ELR (cell line): ENCODE measurements at places on chromosomes 13 and 19.

DNA sequence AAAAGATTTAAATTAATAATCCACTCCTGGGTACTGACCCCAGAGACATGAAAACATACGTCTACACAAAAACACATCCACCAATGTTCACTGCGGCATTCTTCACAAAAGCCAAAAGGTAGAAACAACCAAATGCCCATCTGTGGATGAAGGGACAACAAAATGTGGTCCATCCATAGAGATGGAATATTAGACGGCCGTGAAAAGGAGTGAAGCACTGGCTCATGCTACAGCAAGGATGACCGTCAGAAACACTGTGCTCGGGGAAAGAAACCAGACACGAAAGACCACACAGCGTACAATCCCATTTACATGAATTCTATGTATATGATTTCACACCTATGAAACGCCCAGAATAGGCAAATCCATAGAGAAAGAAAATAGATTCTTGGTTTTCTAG, 6.1 kb downstream of the RDH13 start:
- DNase-seq = no peak

- DNase-seq = peak; percentile 62
Observed at GRCh38 chr13:73880365-73880764, 253.8 kb downstream of the KLF12 start.

DNA sequence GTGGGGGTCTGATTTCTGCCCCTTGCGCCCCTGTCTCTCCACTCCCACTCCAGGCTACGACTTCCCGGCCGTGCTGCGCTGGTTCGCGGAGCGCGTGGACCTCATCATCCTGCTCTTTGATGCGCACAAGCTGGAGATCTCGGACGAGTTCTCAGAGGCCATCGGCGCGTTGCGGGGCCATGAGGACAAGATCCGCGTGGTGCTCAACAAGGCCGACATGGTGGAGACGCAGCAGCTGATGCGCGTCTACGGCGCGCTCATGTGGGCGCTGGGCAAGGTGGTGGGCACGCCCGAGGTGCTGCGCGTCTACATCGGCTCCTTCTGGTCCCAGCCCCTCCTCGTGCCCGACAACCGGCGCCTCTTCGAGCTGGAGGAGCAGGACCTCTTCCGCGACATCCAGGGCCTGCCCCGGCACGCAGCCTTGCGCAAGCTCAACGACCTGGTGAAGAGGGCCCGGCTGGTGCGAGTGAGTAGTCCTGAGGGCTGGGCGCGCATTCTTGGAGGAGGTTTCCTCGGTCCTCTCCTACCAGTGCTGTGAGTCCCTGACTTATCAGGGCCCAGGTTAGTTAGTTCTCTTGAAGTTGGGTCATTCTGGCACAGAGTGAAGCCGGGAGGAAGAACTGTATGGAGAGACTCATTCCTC, 12.7 kb downstream of the EHD2 start:
- DNase-seq = no peak

DNA sequence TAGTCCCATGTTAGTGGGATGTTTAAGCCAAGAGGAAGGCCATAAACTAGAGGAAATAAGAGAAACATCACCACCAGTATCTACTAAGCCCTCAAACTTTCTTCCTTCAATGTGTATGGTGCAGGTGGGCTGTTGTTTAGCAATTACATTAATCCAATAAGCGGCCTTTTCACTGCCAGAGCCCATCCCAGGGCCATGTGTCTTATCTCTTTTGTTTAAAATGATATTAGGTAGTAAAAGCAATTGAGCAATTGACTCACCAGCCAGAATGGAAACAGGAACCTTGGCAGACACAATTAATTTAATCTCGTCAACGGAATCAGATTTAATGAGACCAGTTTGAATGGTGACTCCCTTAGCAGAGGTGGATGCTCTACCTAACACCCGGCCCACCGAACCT, 1503.5 kb downstream of the UQCRFS1 start:
- DNase-seq = no peak

DNA sequence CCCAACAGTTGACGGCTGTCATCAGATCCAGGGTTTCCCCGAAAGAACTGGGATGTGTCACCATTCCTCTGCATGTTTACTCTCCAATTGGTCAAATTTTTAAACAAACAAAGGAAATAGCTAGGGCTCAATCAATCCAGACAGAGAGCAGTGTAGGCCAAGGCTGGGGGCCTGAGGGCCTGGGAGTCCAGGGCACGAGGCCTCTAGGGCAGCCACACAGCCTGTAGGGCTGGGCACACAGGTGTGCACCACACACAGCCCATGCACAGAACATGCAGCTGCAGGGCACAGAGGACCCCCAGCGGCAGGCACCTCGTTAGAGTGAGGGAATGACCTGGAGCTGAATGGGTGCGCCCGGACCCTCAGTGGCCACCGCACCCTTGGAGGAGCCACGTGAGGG, 9.5 kb downstream of the MIER2 start:
- DNase-seq = no peak

- DNase-seq = no peak
Observed at GRCh38 chr13:80157261-80157932, 183.5 kb downstream of the SPRY2 start.

DNA sequence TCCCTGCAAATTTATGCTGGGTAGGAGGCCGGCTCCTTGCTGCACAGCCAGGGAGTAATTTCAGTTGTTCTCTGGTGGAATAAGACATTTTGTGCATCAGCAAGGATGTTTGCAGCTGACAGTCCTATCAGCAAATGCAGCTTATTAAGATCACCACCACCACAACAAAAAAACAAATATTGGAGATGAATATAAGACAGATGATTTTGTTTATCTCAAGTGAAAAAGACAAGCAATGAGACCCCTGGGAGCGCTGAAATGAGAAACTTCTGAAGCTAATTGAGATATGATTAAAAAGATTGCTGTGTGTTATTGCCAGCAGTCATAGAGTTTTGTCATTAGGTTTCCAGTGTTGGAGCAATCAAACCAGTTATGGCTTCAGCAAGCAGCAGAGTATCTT, 505.6 kb downstream of the GPC6 start:
- DNase-seq = no peak

DNA sequence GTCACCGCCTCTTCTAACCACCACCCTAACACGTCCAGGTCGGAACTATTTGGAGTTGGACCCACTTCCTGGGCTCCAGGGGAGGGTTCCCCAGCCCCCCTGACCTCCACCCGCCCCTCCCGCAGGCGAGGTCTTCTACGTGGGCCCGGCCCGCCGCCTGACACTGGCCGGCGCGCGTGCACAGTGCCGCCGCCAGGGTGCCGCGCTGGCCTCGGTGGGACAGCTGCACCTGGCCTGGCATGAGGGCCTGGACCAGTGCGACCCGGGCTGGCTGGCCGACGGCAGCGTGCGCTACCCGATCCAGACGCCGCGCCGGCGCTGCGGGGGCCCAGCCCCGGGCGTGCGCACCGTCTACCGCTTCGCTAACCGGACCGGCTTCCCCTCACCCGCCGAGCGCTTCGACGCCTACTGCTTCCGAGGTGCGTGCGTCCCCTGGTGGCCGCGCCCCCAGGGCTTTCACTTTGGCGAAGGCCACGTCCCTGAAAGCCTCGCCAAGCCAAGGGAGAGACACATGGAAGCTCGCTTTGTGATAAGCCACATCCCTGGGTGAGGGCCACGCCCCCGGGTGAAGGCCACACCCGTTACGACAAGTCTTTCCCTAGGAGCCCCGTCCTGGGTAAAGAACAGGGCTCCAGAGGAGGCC, 13.2 kb downstream of the NCAN start:
- DNase-seq = peak; percentile 83

DNA sequence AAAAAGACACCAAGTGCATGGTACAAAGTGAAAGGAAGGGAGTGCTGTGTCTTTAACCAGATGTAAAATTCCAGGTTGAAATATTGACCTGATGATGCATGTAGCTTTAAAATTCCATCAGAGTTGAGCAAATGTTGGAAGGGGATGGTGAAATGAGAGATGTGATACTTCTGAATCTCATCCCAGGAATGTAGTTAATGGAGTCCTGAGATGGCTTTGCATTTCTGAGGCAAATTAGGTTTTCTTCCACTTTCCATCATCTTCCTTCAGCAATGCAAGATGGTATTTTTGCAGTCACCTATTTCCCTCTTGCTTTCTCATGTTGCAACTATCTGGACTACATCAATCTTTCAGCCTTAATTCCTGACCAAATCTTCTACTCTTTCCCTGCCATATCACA, 194.1 kb upstream of the MIR17HG start:
- DNase-seq = no peak

- no peak for DNase-seq
Observed at GRCh38 chr13:38981096-38981495, 9.5 kb downstream of the STOML3 start.

GRCh38 chr13:54643863-54644262, 1615.2 kb downstream of the OLFM4 start:
- no peak for DNase-seq

GRCh38 chr13:113607056-113607888, 22.7 kb downstream of the TFDP1 start:
- no peak for DNase-seq

DNA sequence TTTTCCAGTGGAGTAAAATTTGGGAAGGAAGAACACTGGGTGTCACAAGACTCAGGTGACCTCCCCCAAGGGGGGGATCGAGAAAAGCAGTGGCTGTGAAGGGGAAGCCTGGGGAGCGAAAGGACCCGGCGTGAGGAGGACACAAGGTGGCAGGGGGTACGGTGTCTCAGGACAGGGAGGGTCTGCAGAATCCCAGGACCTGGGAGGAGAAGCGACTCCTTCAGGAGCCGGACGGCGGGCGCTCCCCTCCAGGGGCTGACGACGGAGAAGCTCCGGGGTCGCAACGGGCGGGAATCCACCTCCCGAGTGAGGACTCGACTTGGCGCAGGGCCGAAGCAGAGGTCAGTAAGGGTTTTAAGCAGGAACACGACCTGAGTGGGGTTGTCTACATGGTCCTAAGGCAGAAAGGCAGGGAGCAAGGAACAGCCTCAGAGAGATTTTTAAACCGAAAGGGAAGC, 529 bp downstream of the ZNF836 start:
- no peak for DNase-seq

- DNase-seq = no peak
Observed at GRCh38 chr13:33730619-33731018, 87.3 kb upstream of the RFC3 start.

DNA sequence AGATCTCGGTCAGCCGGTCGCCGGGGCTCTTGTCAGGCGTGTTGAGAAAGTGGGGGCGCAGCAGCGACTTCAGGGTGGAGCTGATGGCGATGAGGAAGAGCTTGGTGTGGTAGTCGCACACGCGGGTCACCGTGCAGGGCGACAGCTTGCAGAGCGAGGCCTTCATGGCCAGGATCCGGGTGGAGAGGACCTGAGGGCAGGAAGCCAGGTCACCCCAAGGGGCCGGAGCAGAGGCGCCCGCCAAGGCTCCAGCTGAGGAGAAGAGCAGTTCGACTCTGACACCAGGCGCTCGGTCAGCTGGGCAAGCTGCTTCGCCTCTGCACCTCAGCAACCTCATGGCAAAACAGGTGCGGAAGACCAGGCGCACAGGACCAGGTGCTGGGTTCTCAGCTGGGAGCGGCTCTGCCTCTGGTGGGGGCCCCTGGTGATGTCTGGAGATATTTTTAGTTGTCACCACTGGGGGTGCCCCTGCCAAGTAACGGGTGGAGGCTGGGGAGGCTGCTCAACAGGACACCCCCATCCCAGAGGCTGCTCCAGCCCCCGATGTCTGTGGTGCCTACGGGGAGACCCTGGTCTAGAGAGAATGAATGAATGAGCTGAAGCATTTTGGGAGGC, 15.9 kb downstream of the CFD start:
- DNase-seq = no peak

DNA sequence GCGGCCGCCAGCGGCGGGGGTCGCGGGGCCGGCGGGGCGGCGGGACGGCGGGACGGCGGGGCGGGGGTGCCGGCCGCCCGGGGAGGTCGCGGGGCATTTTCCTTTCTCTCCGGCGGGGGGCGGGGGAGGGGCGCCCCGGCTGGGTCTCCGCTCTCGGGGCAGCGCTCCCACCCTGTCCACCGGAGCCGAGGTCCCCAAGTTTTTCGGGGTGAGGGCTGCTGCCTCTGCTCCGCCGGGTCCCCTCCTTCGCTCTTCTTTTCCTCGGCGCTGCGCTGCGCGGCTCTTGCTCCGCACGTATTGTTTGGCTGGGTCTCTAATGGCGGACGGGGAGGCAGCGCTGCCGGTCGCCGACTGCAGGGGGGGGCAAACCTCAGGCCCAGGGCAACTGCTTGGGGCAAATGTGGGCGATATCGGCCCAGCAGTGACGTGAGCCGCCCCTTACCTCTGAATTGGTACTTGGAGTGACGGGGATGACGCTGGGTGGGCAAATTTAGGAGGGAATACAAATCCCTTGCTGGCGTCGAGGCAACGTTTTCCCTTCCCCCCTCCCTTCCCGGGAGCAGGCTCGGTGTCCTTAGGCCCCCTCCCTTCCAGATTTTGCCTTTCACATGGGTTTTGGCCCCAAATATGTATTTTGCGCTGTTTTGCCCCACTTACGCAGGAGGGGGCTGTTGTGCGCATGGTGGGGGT, 759 bp downstream of the ZMYM2 start:
- peak; percentile 67 for DNase-seq

GRCh38 chr13:30147421-30147820, 159.9 kb downstream of the KATNAL1 start:
- no peak for DNase-seq

DNA sequence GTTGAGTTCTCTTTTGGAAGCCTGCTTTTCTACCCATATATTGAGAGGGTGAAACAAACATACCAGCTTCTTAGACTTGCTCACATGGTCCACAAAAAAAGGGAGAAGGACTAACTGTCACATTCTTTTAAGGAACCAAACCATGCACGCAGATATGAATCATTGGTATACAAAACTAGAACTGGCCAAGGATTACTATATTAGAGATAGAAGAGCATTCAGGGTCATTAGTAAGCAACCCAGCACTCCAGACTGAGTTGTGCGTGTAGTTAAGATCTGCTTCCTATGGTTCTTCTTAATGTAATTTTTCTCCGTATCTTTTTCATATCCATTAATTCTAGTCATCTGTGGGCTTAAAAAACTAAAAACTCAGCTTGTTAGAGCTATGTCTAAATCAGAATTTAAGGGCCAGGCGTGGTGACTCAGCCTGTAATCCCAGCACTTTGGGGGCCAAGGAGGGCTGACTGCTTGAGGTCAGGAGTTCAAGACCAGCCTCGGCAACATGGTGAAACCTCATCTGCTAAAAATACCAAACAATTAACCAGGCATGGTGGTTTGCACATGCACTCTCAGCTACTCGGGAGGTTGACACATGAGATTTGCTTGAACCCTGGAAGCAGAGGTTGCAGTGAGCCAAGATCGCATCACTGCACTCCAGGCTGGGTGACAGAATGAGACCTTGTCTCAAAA, 19.6 kb downstream of the ALG5 start:
- peak; percentile 77 for DNase-seq

DNA sequence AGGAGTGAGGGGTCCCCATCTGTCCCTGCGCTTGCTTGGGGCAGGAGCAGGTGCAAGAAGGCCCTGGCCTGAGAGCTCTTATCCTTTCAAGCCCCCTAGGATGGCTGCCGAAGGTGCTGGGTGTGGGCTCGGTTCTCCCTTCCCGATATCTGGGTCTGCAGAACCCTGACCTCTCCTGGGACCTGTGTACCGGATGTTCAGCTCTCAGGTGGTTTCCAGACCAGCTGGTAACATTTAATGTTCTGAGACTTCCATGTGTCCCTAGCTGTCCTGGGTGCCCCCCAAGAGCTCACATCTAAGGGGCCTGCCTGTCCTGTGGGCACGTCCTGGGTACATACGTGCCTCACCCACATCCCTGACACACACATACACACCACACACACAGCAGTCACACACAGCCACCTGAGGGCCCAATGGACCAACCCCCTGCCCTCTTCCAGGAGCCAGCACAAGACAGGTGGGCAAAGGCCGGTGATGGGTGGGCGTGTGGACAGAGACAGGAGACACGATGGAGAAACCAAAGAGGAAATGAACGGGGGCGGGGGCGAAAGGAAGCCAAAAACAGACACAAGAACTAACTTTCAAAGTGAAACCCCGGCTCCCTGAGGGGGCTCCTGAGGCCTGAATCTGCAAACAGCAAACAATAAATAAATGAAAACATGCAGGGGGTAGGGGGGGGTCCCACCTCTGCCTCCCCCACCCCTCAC, 124.3 kb downstream of the PTPRS start:
- DNase-seq = no peak
